Activated T-cell treated with anti-CD3 and anti-CD28 coated beads for 48 hours (primary cell): ENCODE measurements at places on chromosomes 4 and X.

DNA sequence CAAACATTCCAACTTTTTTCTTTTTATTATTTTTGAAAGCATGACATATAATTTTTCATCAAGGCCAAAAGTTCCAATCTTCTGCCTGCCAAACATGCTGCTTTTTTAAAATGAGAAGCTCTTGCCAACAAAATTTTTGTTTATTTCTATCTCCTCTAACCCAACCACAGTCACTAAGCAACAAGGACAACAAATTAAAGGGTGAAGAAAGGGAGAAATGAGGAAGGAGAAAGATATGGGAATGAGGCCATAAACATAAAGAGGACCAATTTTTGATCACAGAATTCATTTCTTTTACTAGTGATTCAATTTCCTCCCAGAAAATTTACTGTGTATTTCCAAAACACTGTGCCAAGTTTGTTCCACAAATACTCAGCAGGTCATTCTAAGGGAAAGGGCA is 537.0 kb upstream of the DIAPH2 start:
- DNase-seq: no peak

GRCh38 chr4:8350841-8351461 is 81.4 kb downstream of the HTRA3 start:
- DNase-seq: no peak

DNA sequence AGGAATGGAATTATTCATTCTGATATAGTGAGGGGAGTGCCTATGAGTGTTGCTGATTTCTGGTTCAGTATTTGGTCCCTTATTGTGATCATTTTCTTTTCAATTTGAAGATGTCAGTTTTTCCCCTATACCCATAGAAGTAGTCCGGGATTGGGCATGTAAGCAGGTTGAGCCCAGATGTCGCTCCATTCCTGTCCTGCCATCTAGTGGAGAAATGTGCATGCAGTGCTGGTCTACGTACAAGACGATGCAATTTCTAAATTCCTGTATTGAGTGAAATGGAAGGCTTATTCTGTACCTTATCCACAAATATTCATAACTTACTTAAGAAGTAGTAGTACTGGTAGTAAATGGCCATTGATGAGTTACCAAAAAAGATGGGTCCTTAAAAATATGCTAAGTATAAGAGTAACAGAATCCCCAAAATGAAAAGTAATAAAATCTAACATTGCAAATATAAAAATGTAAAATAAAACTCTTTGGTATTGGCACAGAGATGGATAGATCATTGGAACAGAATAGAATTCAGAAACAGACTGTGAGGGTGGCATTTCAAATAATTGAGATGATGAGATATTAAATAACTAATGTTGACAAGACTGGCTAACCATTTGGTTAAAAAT is 60.9 kb downstream of the UGT8 start:
- DNase-seq: peak; percentile 3

GRCh38 chrX:155864655-155865054 is 16.5 kb upstream of the VAMP7 start:
- no peak for DNase-seq

DNA sequence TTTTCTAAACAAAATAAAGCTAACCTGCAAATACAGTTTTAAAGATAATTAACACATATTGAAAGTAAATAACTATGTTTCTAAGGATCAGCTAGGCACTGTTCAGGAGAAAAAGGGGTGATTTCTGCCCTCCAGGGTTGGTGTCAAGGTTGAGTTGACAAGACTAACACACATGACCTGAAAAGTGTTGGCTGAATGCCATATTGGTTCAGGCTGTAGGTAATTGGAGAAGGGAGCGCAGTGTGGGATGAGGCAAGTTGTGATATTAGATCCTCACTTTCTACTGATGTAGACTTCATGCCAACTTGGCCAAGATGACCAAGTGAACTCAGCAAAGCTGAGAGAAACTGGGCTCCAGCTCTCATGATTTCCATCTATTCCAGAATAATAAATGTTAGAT is 42.2 kb downstream of the PPM1K start:
- DNase-seq: no peak
